ENCODE measurements at places on chromosomes 4 and X. TPM values are rescaled to one million over a fixed set of nuclear protein-coding genes. Genes with fewer than 3 reads are reported as not detected.

- DNase-seq = no peak
Measured at GRCh38 chr4:90419124-90419711, 292.0 kb downstream of the CCSER1 start.

ZFP42 gene
- not detected for total RNA-seq

DNA sequence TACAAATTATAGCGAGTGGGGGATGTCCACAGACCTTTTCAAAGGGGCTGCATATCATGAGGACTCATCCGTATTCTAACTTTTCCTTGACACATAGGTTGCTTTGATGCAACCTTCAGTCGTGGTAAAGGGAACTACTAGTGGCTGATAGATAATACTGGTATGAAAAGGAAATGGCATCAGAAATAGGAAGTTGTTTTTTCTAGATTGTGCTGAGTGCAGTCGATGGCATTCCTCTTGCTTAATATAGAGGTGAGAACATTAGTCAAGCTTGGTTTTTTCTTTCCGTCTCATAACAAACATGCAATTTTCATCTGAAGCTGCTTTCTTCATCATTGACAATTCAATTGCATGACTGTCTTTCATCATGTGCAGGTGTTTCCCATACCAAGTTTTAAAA is 16.6 kb downstream of the ENPEP start:
- no peak for DNase-seq

DNA sequence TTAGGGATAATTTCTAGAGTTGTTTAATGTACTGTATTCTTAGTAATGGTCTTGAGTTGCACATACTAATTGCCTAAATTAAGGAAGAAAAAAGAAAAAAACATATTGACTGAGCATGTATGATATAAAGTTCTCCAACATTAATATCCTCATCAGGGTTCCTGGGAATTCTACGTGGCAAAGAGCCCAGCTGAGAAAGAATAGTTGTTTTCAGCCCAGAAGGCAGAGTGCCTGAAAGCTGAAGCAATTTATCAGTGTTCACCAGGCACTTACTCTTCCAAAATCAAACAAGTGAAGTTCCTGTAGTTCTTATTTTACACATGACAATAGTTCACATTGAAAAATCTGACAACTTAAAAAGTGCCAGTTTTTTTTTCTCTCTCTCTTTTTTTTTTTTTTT is 27.7 kb downstream of the YIPF7 start:
- DNase-seq = no peak

GRCh38 chrX:154727871-154728270 is 23.0 kb downstream of the GAB3 start:
- DNase-seq = no peak

KLHL4 gene
- total RNA-seq = 0.10 TPM
